ENCODE measurements at places on chromosomes 1 and 21.

DNA sequence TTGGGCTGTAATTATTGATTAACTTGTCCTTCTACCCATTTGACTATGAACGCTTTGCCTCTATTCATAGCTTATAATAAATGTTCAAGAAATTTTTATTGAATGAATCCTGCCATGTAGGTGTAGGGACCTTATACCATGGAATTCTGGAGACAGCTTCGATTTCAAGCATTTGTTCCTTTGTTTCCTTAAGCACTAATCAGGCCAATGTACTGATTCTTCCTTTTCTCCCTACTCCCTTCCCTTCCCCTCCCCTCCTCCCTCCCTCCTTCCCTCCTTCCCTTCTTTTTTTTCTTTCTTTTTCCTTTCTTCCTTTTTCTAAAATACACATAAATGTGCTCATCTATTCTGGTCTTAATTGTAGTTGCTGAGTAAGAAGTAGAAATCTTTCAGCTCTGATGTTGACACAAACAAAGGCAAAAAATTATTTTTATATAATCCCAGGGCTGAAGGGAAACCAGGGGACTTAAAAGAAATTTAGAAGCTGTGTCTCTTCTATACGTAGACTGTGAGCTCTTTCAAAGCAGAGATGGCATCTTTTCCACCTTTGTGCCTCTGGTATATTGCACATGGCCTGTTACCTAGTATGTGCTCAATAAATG lies 24.9 kb upstream of the DNM3 start:
- DNase-seq: no peak

GRCh38 chr1:199272139-199272544 lies 633.3 kb downstream of the PTPRC start:
- no peak for DNase-seq

- no peak for DNase-seq
These were observed 52.5 kb downstream of the ANGPTL1 start for GRCh38 chr1:178818416-178818815.

- DNase-seq: peak; percentile 88
These were observed 1.6 kb downstream of the COL11A1 start for GRCh38 chr1:103106426-103107341.

DNA sequence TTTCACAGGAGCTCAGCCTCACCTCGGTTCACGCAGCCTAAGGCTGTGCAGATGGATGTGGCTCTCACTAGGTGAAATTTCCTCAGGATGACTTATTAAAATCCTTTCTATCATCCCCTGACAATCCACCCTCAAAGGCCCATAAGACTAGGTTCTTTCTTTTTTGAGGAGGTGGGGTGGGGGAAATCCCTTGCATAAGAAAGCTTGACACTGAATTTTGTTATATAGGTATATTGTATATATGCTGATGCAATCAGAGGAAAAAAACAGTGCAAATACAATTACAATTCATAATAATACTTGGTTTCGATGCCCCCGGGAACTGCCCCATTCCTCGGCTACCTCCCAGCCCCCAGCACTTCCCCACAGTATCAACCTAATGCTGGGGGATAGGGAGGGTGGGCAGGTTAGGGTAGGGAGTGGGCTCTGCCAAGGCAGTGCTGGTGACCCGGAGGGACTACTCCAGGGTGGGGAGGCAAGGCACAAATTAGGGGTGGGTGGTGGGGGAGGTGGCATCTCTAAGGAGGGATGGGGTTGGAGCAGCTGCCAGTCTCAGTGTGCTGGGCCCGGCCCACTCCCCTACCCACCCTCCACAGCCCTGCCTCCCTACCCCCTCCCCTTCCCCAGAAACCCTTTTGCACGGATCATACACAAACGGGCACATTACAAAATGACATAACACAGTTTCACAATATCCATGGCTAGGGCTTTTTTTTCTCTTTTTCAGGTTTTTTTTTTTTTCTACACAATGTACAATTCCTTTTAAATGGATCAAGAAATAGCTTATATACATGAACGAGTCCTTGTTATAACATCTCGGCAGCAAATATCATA lies 30.9 kb downstream of the SLC27A3 start:
- no peak for DNase-seq

GRCh38 chr1:226702318-226702956 lies 36.6 kb downstream of the ITPKB start:
- DNase-seq: peak; percentile 69

GRCh38 chr1:225754940-225755641 lies 22.5 kb upstream of the SRP9 start:
- DNase-seq: no peak

GRCh38 chr1:236608930-236609726 lies 4.8 kb upstream of the HEATR1 start:
- DNase-seq: peak; percentile 79

- no peak for DNase-seq
These were observed 12.4 kb downstream of the ATP1A2 start for GRCh38 chr1:160127865-160128523.

DNA sequence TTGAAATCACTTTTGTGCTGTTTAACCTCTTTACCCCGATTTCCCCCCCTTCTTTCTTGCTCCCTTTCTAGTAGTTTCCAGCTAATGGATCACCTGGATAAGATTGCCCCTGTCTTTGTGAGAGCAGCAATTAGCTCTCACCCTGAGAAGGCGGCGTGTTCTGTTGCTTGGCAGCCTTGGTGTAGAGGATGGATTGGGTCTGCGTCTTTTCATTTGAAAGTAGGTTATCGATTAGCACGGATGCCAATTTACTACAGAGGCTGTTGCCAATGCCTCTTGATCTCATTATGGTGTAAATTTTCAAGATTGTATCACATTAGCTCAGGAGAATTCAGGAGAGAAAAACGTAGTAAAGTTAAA lies 26.4 kb downstream of the KIF26B start:
- DNase-seq: no peak

DNA sequence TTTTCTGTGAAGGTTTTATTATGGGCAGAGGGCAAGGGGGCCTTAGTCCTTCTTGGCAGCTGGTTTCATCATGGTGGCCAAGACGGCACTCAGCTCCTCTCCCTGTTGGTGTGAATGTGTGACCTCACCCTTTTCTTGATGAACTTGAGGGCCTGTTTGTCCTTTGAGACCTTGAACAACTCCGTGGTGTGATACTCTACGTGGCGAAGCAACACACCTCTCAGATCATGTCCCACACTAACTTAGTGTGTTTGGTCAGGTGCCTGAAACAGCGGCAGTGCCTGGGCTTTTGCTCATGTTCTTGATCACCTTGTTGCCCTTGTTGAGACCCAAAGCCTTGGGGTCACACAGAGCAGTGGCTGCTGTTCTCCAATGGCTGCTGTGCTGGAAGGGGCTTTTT lies 13.4 kb downstream of the L1TD1 start:
- DNase-seq: no peak

- no peak for DNase-seq
These were observed 91.1 kb upstream of the CACHD1 start for GRCh38 chr1:64378826-64379225.

DNA sequence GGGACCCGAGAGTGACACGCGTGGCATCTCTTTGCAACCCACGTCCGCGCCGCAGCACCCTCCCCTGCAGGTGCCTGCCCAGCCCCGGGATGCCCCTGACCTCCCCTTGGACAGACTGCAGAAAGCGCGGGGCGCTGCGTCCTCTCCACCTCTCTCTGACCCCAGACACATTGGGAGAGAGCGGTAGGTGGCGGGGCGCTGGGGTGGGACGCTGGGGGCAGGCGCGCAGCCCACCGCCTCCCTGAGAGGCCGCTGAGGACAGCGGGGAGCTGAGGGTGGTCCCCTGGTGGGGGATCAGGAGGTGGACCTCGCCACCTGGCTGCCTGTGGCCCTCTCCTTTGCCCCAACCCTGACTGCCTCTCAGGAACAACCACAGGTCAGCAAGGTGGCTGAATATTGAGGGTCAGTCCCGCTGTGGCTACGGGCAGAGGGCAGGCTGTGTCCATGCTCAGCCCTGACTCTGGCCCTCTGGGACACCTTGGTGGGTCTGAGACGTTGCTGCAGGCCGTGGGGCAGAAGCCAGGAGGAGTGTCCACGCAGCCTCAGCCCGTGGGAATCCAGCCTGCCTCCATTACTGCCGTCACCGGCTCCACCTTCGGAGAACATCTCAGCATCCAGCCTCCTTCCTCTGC lies 761 bp upstream of the UBE2J2 start:
- DNase-seq: no peak

DNA sequence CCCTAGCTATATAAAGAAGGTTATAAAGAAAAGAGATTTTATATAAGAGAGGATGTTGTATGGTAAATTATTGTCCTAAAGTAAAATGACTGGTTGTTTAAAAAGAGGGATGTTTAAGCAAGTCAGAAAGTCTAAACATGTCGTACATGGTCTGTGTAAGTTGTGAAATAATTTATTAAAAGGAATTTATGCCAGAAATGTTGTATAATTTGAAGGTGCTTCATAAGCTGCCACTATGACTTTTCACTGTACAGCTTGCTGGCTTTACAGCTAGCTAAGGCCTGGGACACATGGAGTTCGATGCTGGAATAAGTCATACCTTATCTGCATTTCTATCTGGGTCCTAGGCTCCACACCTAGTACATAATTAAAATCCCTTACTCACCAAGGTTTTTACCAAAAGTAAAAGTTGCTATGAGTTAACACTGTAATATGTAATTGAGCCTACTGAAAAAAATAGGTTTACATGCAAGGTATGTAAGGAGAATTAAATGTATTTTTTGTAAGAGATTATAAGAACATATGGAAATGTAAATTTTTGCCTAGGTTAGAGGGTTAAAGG lies 59.0 kb upstream of the EDEM3 start:
- DNase-seq: no peak

- DNase-seq: no peak
These were observed 1185.9 kb upstream of the B3GALT2 start for GRCh38 chr1:194372266-194372665.

- DNase-seq: peak; percentile 78
These were observed 103.3 kb downstream of the RABGAP1L start for GRCh38 chr1:174262349-174263241.

DNA sequence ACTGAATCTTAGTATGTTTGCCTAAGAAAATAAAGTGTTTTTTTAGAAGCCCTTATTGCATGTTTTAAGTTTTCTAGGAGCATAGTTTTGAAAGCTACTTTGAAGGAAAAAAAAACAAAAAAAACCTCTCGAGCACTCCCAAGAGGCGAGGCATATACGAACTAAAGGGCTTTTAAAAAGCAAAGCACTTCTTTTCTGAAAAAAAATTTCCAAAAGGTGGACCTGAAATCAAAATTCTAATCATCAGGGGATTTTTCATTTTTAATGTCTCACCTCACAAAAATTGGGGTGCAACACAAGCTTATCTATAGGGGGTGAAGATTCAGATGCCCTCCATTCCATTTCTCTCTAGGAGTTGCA lies 594 bp downstream of the GLMN start:
- DNase-seq: no peak

DNA sequence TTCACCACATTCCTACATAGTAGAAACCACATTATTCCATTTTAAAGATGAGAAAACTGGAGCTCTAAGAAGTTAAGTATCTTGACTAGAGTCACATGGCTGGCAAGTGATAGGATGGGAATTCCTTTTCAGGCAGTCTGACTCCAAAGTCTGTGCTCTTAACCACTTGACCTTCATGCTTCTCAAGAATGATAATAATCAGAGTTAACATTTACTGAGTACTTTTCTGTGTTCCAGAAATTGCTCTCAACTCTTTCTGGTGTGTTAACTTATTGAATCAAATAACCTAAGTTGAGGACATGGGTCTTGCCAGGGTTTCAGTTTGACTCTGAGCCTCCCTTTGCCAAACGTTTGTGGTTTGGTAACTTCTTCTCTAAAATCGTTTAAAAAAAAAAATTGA lies 169.4 kb downstream of the RASAL2 start:
- DNase-seq: peak; percentile 25

GRCh38 chr1:32353886-32354570 lies 8.3 kb downstream of the FAM229A start:
- DNase-seq: no peak

GRCh38 chr1:17665950-17666720 lies 89.0 kb upstream of the ACTL8 start:
- DNase-seq: no peak

DNA sequence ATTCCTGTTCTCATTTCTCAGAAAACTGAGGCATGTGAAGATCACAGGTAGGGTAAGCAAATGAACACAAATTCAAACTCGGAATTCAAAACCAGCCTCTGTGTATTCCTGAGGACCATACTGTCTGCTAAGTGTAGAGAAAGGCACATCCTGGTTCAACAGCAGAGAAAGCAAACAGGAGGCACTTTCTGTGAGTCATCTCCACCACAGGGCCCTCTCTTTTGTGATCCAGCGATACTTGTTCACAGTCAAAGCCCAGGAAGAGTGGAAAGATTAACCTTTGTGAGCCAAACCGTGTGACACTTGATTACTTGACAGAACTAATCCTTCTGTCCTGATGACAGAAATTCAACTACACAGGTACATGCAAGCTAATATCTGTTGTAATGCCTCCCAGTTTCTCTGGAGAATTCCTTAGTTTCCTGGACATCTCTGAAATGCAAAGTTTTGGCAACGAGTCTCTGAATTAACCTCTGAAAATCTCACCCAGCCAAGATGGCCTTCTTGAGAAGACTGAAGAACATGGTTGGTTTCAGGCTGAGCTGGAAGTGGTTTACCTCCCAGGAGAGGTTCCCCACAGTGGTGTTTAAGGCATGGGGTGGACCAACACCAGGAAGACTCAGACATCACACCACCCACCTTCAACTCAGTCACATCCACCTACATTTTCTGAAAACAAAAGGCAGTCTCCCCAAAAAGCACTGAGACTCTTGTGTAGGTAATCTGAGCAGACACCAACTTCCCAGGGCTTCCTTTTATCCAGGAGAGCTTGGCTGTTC lies 98.2 kb upstream of the ERG start:
- no peak for DNase-seq

DNA sequence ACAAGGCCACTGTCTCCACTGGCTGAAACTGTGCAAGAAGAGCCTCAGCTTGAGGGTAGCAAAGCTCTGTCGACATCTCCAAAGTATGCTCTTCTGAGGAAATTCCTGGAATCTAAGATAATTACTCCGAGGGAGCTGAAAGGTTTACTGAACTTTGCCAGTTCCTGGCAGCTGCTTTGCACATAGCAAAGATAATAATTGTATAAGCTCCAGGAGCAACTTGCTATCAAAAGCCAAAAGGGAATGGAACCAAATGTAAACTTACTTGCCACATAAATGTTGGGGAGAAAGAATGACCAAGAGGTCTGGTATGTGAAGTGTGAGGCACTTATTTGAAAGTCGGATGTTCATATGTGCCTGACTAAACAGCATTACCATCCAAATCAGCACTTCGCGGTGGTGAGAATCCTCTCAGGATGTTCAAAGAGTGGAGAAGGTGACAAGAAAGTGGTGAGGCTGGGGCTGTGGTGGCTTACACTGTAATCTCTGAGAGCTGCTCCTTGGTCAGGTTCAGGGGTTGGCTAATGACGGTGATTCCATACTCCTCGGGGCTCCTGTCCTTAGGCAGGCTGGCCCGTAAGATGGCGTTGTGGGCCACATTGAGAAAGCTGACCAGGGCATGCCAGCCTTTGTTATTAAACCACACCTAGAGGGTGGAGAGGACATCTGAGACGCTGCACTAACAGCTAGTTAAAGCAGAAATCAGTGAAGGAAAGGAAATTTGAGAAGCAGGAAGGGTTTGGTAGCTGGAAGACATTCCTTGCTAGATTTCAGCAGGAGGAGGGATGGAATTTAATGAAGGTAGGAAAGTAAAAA lies 100.0 kb downstream of the ABCA4 start:
- peak; percentile 18 for DNase-seq

GRCh38 chr1:23632479-23633160 lies 59.0 kb upstream of the RPL11 start:
- no peak for DNase-seq

- DNase-seq: peak; percentile 39
These were observed 543.0 kb upstream of the DAB1 start for GRCh38 chr1:57966751-57967406.

GRCh38 chr1:32729254-32730046 lies 26.9 kb upstream of the SYNC start:
- peak; percentile 38 for DNase-seq

GRCh38 chr1:184941735-184942134 lies 32.6 kb downstream of the NIBAN1 start:
- DNase-seq: no peak

Measured in eye (tissue), 1 donor.